Hair follicle dermal papilla cell (primary cell): ENCODE measurements at places on chromosomes 7 and 10. TPM values are rescaled to one million over a fixed set of nuclear protein-coding genes. Genes with fewer than 3 reads are reported as not detected.

PTF1A gene
- total RNA-seq: not detected in 2 replicates

FKBP6 gene
- not detected in 2 replicates for total RNA-seq

PAPOLB gene
- under 0.01 and 0.16 TPM in 2 replicates for total RNA-seq

MDH2 gene
- 36.5 and 43.1 TPM in 2 replicates for total RNA-seq

OR2A5 gene
- not detected in 2 replicates for total RNA-seq

FAS gene
- 76.9 and 77.9 TPM in 2 replicates for total RNA-seq
